Fibroblast of the conjunctiva (primary cell): ENCODE measurements at places on chromosomes 7 and 10.

DNA sequence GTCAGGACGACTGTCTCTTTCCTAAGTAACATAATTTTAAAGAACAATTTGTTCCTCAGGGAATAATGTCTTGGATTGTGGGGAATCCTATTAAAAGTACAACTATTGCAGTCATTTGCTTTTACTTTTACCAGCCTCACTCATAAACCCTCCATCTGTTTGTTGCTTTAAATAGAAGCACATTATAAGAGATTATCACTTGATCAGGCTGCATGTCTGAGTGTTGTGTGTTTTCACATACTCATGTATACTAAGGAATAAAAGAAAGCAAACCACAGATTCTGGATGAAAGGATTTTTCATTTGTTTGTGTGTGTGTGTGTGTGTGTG is 1077.8 kb downstream of the KCNMA1 start:
- no peak for DNase-seq

DNA sequence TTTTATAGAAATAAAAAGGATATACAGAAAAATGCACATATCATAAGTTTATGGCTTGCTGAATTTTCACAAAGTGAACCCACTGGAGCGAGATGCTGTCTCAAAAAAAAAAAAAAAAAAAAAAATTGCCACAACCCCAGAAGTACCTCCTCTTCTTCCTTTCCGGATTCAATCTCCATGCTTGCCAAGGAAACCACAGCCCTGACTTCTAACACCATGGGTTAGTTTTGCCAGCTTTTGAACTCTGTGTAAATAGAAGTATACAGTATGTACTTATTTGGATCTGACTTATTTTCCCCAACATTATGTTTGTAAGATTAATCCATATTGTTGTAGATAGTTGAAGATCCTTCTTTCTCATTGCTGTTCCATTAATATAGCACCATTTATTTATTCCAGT is 40.0 kb downstream of the FANK1 start:
- no peak for DNase-seq

DNA sequence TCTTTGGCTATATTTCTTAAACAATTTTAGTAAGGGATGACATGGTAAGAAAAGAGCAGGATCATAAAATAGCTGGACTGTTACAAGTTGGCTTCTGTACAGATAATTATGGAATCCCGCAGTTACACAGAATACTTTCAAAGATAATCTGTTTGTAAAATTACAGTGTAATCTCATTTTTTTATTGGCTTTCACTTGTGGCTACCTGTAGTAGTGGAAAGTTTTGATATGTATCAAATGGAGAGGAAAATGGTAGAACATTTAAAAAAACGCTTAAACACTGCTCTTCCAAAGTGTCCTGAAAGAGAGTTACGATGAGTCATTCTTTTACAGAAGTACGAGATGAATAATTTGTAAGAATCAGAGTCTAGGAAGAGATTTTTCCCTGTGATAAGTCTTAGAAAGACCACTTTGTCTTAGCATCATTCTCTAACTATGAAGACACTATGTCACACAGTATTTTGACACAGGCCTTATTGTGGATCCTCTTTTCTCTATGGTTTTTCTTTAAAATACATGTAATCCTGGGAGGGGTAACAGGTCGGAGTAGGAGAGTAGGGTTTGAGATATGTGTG is 215.0 kb upstream of the DKK1 start:
- DNase-seq: no peak

DNA sequence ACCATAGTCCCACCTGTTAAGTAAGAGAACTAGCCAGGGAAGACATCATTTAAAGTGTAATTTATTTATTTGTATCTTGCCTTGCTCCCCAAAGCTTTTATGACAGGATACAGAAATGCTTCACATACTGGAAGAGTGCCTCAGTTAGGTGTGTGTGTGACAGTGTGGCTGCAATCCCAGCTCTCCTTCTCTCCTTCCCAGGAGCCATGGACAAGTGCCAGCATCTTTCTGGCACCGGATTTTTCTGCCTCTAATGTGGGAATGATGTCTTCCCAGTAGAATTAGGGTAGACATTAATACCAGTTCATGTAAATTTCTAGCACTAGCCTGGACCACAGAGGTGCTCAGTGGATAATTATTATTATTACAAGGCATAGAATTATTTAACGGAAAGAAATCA is 30.3 kb upstream of the ATXN7L1 start:
- DNase-seq: no peak

GRCh38 chr7:25854608-25855497 is 297.1 kb upstream of the NFE2L3 start:
- DNase-seq: peak; percentile 99

DNA sequence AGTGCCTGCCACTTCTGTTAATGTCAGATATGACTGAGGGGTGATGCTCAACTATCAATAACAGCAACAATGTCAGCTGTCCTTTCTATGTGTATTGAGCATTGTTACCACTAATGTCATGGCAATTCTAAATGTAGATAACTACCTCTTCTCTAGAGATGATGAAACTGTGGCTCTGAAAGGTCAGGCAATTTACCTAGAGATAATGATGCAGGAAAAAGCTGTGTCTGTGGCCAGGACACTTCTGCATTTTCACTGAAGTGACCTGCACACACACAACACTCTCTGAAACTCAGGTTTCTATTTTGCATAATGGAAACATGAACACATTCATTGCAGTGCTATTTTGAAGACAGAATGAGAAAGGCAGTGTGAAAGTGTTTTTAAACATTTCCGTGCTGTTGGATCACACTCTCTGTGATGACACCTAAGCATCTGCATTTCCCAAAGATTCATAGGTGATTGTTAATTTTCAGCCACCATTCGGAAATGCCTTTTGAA is 148.2 kb downstream of the KCND2 start:
- no peak for DNase-seq

DNA sequence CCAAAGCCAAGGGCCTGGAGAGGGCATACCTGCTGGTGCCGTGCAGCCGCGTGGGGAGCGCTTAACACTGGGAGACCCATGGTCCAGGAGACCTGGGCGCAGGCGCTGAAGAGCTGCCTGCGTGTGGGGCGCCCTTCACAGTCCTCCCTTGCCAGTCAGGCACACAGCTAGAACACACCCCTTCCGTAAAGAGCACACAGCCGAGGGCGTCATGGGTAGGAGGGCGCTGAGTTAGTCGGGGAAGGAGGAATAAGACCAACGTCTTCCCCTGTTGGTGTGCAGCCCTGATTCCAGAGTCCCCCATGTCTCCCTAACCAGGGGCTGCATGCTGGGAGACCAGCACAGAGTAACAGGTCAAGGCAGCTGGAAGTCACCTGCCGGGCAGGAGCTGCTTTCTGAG is 273.9 kb downstream of the USP6NL start:
- no peak for DNase-seq

- DNase-seq: no peak
These were observed 9.4 kb upstream of the HILPDA start for GRCh38 chr7:128446306-128446705.

DNA sequence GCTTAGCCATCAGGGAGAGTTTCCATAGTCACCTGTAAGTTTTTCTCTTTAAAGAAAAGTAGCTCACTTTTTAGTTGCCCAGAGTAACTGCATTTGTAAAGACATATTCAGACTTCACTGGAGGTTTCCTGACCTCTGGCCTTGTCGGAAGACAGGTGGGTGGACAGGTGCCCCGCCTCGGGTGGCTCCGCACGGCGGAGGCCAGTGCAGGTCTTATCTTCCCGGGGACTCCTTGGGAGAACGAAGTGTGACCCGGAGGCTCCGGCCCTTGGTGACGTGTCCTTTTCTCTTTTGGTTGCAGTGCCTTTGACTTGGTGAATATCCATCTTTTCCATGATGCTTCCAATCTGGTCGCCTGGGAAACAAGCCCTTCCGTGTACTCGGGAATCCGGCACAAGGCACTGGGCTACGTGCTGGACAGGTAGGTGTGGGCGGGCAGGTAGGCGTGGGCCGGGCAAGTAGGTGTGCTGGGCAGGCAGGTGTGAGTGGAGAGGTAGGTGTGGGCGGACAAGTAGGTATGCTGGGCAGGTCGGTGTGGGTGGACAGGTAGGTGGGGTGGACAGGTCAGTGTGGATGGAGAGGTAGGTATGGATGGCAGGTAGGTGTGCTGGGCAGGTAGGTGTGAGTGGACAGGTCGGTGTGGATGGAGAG is 75.8 kb downstream of the NKX6-2 start:
- no peak for DNase-seq

DNA sequence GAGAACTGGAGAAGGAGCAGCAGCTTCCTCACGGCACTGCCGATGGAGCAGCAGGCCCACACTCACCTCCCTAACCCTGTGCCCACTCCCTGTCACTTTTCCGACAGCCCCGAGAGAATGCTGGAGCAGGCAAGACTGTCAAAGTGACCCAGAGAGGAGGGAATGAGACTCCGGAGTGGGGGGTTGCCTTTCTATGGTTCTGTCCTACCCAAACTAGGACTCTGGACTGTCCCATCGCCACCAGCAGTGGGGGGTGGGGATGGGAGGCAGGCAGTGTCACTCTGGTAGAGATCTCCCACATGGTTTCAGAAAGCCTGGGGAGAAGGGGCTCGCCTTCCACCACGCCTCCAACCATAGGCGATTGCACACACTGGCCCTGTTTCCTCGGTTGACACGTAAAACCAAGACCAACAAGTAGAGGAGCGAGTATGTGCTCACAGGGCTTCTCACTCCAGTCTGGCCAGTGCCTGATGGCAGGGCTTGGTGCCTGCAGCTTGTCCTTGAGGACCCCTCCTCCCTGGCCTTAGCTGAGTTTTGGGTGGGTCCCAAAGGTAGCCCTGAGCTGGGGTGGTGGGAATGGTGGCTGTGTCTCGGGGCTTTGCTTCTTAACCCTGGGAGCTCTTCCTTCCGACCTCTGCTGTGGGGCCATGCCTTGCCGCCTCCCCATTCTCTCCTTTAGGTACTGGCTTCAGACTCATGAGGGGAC is 148.5 kb downstream of the PTPN20 start:
- DNase-seq: no peak

- no peak for DNase-seq
These were observed 11.5 kb upstream of the NFKB2 start for GRCh38 chr10:102384053-102384452.
